T47D (cell line): ENCODE measurements at places on chromosomes 6 and 20.
A peak's percentile ranks its signal among the peaks of the same experiment; 100 is the strongest.

DNA sequence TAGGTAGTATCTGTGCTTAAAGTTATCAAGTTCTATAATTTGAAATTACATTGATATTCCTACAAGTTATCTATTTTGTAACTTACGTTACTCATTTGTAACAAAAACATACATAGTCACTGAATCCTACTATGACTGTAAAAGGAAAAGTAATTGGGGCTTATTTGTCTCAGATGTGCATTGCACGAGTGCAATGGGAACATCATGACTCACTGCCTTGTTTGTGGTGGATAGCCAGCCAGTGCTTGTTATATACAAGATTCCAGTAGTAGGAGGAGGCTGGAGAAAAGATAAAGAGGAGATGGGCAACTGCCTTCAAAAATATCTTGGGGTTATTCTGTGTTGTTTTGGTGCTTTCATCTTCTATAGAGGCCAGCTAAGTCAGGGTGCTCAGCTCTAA is 164.1 kb downstream of the RNF144B start:
- DNase-seq: no peak

GRCh38 chr20:17431621-17432364 is 99.4 kb downstream of the BFSP1 start:
- peak; percentile 57 for DNase-seq

DNA sequence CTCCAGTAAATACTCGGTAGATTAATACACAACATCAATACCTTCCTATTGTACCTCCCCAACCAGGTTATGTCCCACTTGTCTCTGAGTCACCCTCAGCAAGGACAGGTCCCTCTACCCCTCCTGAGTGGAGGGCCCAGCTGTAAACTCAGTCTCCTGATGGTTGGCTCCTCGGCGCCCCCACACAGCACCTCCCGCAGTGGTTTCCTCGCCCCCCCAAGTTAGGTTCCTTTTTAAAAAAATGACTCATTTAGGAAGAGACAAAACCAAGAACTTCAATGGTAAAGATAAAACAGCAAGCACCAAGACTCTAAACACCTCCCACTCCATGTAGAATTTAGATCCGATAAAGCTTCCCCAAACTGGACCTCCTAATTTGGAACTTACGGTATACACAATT is 83.5 kb downstream of the TRERF1 start:
- no peak for DNase-seq

DNA sequence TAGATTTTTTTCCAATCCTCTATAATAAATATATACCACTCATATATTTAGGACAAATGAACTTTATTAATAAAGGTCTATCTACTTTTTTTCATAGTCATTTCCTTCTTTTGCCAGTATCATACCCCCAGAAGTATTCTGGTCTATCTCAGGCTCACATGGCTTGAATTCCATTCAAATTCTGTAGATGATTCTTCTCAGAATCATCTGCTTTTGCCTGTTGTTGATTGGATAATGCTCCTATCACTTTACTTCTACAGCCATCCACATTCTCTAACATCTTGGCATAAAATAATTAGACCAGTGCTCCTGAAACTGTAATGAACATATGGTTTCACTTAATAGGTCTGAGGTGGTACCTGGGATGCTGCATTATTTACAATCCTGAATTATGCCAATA is 121.2 kb downstream of the GFRAL start:
- DNase-seq: no peak

DNA sequence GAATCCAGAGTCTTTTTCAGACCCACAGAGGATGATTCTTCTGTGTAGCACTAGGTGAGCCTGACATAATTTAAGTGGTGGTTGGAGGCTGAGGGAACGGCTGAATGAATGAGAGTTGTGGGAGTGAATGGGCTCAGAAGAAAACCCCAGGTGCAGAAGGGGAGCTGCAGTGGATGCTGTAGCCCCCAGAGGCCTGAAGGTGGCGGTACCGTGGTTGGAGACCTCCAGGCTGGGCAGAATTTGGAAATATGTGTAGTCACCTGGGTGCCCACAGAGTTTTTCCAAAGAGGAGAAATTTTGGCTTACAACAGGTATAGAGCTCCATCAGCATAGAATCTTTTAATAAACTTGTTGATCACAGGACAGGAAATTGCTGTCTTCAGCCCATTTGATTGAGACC is 6.5 kb upstream of the RAET1G start:
- DNase-seq: no peak

DNA sequence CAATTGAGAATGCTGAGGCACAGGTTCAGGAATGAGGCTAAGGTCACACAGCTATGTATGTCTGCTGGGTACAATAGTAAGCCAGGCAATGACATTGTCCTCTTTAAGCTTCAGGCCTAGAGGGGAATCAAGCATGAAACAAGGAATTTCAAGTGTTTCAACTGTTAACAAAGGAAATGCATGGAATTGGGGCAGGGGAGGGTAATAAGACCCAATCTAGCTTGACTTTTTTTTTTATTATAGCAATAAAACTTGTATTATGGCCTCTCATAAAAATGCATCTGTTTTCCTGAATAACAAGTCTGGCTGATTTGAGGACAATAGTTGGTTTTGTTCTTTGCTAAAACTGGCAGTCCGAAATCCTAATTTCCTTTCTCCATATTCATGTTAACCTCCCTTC is 336.7 kb downstream of the CBLN4 start:
- DNase-seq: no peak

- DNase-seq: no peak
These were observed 3.1 kb downstream of the QKI start for GRCh38 chr6:163417595-163417994.

- DNase-seq: no peak
These were observed 10.5 kb downstream of the TMEM14A start for GRCh38 chr6:52681416-52681815.

DNA sequence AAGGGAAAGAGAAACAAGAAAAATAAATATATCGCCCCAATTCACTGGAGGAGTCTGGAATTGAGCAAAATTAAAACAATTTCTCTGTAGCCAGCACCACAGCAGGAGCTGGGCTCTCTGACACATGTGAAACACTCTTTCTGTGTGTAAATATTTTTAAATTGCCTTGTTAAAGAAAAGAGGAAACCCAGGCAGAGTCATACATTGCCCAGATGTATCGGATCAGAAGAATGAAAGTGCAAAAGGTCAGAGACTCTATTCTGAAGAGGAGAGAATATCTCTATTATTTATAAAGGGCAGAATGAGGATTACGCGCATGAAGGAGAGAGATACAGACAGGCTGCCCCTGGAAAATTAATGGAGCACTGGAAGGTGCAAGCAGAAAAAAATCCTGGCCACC is 127.0 kb upstream of the MAN1A1 start:
- no peak for DNase-seq

- DNase-seq: no peak
These were observed 573.1 kb upstream of the RNF217 start for GRCh38 chr6:124389127-124389526.

- DNase-seq: no peak
These were observed 74.1 kb downstream of the ASXL1 start for GRCh38 chr20:32432277-32432676.

- peak; percentile 54 for DNase-seq
These were observed 94.3 kb upstream of the NKX2-2 start for GRCh38 chr20:21607971-21608725.

- DNase-seq: no peak
These were observed 34.4 kb upstream of the B3GAT2 start for GRCh38 chr6:70991253-70991652.

- no peak for DNase-seq
These were observed 85.7 kb downstream of the SHLD1 start for GRCh38 chr20:5835871-5836270.

GRCh38 chr6:44675449-44675848 is 287.9 kb downstream of the CDC5L start:
- DNase-seq: no peak

- no peak for DNase-seq
These were observed 188.6 kb downstream of the ZDHHC14 start for GRCh38 chr6:157569543-157569942.

- no peak for DNase-seq
These were observed 4.6 kb downstream of the TMEM181 start for GRCh38 chr6:158564243-158565121.

DNA sequence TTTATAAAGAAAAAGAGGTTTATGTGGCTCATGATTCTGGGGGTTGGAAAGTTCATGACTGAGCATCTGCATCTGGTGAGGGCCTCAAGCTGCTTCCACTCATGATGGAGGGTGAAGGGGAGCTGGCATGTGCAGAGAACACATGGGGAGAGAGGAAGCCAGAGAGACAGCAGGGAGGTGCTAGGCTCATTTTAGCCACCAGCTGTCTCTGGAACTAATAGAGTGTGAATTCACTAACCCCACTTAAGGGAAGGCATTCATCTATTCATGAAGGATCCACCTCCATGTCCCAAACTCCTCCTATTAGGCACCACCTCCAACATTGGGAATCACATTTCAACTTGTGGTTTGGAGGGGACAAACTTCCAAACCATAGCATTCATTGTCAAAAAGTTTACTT is 137.3 kb upstream of the PMEPA1 start:
- no peak for DNase-seq

DNA sequence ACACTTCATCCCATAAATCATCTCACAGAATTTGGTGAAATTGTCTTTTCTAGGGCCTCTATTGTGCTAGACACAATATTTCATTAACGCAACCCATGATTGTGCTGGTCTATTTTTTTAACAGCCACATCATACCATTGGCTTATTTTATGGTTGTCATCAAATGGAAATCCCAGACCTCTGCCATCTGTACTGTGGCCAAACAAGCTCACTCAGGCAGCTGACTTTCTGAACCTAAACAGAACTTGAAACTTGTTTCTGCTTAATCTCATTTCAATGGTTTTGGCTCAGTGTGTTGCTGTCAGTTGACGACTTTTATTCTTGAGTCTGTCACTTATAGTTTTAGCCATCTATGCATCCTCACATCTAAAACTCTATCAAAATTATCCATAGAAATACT is 111.8 kb downstream of the HAO1 start:
- no peak for DNase-seq

DNA sequence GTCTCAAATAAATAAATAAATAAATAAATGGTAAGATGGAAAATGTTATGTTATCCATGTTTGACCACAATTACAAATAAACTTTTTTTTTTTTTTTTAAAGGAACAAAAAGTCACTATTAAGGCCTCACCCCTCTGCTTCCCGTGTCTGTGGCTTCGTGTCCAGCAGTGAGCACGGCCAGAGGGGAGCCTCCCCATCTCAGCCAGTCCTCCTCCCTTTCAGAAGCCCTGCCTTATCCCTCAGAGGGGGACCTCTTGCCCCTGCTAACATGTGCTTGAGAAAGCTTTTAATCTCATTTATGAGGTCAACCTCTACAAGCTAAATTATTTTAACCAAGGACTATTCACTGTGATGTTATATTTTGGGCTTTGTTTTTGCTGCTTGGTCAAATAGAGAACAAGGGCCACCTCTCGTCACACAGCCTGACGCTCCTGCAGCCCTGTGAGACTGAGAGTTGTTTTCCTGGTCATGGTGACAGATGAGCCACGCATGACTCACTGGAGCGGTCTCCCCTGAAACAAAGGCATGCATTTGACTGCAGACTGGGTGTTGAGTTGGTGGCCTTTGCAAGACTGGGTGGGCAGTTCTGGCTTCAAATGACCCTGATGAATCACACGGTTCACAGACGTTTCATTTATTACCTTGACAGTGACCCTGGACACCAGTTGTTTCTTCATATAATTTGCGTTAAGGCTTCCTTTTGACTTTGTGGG is 131.8 kb downstream of the TIAM2 start:
- DNase-seq: no peak

DNA sequence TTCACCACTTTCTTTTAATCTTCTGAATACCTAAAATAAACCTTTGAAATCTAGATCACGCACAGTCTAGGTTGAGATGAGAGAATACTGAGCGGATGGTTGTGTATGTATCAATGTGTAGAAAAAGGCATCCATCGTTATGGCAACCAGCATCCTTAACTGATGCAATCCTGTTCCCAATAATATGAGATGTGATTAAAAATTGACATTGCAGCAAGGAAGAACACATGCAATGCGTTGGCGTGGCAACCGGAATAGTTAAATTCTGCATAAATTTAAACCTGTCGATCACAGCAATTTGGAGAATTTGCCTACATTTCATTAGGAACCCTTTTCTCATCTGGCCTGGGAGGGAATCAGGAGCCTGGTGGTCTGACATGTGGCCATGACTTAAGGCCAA is 1.3 kb upstream of the L3MBTL1 start:
- no peak for DNase-seq

- DNase-seq: no peak
These were observed 502.1 kb downstream of the DHX35 start for GRCh38 chr20:39464238-39464637.

DNA sequence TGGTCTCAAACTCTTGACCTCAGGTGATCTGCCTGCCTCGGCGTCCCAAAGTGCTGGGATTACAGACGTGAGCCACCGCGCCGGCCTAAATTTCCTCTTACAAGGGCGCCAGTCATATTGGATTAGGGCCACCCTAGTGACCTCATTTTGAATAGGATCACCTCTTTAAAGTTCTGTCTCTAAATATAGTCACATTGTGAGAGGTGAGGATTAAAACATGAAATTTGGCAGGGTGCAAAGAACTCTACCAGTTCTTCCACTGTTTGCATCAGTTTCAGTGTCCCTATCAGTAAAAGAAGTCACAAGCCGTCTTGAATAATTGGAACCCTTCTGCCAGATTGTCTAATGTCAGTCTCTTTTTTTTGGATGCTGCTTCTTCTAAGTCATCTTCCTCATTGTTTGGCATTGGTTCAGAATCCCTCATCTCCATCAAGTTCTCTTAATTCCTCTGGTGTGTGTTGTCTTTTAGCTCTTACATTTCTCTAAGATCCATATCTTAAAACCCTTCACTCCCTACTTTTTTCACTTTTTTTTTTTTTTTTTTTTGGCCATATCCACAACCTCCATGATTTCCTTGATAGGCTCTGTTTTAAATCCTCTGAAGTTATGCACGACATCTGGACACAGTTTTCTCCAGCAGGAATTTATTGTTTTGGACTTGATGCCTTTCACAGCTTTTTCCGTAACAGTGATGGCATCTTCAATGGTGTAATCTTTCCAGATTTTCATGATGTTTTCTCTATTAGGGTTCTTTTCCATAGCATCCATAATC is 56.8 kb downstream of the NCOA3 start:
- DNase-seq: no peak

DNA sequence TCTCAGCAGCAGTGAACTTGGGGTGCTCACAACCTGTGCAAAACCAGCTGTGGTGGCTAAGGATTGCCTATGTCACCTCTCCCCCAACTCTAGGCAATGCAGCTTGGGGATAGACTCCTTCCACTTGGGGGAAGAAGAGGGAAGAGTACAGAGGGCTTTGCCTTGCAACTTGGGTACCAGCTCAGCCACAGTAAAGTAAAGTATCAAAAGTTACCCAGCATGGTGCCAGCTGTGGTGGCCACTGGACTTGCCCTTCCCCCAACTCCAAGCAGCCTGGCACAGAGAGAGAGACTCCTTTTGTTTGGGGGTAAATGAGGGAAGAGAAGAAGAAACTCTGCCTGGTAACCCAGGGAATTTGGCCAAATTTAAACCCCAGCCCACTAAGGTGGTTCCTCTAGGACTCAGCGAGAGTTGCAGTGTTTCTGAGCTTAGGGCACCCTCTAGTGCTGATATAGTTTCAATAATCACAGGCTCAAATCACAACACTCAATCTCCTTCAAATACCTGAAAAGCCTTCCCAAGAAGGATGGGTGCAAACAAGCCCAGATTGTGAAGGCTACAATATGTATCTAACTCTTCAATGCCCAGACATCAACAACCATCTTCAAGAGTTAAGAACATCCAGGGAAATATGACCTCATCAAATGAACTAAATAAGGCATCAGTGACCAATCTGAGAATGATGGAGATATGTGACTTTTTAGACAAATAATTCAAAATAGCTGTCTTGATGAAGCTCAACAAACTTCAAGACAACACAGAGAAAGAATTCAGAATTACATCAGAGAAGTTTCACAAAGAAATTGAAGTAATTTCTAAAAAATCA is 7.6 kb upstream of the DEFB129 start:
- peak; percentile 72 for DNase-seq
